ENCODE measurements at places on chromosomes 16 and 17.

DNA sequence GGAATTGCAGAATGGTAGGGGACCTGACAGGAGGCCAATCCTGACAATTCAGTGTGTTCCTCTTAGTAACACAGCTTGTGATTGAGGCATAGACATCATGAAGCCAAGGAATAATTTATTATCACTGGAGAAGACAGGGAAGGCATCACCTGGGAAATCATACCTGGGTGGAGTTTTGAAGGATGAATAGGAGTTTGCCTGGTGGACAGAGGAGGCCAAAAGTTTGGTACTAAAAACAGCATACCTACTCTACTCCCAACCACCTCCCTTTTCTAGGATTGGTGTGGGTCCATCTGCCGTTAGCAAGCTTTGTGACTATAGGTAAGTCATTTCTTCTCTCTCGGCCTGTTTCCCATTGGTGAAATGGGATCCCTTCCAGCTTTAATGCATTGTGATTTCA is 88.0 kb downstream of the RAB11FIP4 start:
- DNase-seq: no peak

- DNase-seq: no peak
Observed at GRCh38 chr16:82185012-82185411, 15.0 kb upstream of the MPHOSPH6 start.

GRCh38 chr16:85344502-85345128 is 232.3 kb upstream of the CIBAR2 start:
- no peak for DNase-seq

- DNase-seq: no peak
Observed at GRCh38 chr16:68539711-68540239, 684 bp downstream of the ZFP90 start.

DNA sequence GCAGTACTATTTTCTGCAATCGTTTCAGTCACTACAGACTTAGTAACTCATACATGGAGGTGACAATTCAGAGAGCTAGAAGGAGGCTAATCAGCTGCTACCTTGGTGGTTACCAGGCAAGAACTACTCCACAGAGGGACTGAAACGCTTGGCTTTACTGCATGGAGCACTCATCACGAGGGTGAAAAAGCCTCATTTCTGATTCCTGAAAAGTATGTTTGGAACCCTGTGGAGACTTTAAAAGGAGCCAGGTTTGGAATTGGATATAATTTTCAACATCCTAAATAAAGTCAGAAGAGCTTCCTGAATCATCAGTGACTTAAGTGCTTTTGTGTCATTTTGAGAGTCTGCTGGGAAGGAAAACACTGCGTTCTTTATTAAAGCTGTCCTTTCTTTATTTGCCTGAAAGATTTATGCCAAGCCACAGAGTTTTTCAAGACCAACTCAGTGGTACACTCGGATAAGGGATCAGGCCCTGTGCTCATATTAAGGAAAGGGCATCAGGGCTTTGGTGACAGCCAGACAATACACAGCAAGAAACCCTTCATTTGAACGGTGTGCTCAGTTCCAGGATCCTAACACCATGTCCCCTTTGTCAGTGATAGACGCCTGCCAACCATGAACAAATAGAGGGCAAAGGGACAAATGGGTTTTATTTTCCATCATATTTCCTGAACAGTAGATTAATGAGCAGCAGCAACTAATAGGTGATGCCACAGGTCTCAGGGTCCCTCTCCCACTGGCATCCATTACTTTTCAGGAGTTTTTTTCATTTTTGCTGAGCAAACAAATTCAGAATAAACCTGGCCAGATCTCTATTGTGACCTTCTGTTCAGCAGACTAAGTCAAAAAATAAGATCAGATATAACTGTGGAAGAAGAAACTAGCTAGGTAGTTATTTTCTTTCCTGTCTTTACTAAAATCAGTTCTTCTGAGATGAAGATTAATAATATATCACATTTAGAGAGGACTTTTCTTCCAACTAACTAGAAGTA is 80.5 kb upstream of the CLEC18B start:
- DNase-seq: no peak

- DNase-seq: no peak
Observed at GRCh38 chr16:71480956-71481355, 8.2 kb downstream of the ZNF19 start.

- DNase-seq: no peak
Observed at GRCh38 chr17:34852614-34853013, 108.6 kb downstream of the CCT6B start.

DNA sequence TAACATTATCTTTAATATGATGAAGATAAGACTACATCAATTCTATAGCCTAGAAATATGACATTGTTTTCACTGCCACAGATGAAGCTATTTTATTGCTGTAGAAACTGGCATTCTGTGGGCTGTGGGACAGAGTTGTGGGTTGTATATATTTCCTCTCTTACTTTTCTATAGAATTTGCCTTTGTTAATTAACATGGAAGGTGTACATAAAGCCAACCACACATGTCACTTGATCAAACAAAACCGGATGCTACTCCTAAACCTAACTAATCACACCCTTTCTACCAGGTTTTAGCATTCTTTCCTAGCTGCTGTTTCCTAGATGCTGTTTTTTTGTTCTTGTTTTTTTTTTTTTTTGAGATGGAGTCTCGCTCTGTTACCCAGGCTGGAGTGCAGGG is 81.2 kb upstream of the ATP2A3 start:
- no peak for DNase-seq

DNA sequence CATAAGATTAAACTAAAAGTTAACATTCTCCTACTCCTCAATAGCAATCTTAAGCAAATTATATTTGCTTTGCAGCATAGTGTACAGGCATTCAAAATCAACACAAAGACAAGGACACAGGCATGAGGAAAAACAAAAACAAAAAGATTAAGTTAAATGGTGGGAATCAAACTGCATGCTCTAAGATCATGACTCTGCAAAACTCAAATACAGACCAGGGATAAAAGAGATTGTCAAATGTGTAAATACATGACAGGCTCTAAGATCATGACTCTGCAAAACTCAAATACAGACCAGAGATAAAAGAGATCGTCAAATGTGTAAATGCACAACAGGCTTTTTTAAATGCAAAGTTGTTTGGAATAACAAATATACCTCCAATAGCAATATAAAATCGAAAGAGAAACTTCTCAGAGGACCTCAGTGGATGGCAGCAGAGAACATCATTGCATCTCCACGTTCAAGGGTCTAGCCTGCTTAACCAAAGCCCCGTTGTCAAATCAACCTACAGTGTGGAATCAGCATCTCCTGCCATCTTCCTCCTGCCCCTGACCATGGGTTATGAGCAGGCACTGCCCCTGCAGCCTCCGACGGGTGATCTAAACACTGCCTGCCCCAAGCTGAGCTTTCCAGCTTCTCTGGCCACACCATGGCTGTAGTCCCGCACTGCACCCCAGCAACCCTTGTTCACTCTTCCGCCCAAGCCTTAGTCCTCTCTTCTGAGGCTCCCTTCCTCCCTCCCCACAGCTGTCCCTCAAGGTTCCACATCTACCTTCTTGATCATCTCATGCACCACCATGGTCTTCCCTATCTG is 446.1 kb downstream of the SOX9 start:
- no peak for DNase-seq

DNA sequence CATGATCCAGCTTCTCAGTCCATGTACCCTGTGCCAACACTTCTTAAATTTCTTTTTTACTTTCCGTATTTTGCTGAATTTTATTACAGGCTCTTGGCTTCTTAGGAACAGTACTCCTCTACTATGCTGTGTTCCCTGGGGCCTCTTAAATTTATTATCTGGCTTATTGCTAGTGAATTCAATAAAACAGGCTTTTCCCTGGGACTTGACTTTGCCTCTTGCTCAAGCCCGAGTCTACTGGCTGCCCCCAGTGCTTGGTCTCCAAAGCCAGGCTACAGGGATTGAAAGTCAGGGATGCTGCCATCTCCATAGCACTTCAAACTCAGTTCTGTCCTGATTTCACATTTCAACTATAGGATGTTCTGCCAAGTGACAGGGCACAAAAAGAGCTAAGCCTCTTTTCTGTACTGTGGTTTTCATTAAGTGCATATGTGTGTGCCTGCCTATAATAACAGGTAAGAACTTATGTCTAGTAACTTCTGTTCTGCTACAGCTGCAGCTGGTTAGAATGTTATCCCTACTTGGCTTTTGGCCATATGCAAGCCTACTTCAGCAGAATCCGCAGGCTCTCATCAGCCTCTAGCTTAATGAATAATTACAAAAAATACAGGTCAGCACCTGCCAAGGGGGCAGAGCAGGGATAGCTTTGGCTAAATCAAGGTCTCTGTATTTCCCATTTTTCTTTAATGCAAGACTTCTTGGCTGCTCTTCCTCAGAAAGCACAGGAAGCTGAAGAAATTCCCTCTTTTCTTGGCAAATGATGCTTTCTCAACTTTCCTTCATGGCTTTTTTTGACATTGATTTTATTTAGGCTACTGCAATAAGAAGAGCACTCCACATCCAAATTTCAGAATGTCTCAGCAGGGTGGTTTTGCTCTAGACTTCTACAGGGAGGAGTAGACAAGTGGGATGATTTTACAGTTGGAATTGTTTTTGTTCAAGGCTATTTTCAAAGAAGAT is 8.2 kb downstream of the FAM20A start:
- DNase-seq: no peak

DNA sequence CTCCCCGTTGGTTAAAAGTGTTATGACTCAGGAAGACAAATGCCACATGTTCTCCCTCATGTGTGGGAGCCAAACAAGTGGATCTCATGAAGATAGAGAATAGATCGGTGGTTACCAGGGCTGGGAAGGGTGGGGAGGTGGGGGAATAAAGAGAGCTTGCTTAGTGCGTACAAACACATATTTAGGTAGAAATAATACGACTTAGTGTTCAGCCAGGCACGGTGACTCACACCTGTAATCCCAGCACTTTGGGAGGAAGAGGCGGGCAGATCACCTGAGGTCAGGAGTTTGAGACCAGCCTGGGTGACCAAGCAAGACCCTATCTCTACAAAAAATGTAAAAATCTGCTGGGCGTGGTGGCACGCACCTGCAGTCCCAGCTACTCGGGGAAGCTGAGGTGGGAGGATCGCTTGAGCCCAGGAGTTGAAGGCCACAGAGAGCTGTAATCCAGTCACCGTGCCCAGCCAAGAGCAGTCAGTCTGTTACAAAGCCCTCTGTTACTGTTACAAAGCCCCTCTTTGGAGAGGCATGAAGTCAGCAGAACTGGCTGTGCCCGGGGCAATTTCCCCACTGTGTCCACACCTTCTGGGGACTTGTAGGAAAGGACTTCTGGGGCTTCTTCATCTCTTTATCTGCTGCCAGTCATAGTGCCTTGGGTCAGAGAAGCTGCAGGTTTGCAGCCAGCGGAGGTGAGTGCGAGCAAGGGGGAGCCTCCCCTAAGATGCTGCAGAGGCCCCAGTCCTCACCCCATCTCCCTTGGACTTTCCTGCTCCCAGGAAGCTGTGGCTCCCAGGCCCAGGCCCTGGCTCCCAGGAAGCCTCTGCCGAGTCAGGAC is 4.3 kb upstream of the ALDH3A1 start:
- DNase-seq: no peak

DNA sequence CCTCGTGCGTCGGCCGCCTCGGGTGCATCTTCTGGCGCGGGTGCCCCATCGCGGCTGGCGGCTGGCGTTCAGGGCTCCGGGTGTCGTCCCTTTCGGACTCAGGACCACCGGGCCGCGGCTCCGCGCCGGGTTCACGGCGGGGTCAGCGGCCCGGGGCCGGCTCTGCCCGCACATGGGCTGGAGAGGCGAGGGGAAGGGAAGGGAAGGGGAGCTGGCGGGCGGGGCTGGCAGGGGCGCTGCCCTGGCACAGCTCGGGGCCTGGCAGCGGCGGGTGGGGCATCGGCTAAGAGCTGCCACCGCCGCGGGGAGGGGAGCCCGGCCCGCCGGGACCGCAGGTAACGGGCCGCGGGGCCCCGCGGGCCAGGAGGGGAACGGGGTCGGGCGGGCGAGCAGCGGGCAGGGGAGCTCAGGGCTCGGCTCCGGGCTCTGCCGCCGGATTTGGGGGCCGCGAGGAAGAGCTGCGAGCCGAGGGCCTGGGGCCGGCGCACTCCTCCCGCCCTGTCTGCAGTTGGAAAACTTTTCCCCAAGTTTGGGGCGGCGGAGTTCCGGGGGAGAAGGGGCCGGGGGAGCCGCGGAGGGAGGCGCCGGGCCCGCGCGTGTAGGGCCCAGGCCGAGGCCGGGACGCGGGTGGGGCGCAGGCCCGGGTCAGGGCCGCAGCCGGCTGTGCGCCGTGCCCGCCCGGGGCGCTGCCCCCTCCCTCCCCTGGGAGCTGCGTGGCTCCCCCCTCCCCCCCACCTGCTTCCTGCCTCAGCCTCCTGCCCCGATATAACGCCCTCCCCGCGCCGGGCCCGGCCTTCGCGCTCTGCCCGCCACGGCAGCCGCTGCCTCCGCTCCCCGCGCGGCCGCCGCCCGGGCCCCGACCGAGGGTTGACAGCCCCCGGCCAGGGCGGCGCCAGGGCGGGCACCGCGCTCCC is 646 bp downstream of the HIC1 start:
- no peak for DNase-seq

- no peak for DNase-seq
Observed at GRCh38 chr16:54538276-54538675, 251.7 kb upstream of the IRX3 start.

DNA sequence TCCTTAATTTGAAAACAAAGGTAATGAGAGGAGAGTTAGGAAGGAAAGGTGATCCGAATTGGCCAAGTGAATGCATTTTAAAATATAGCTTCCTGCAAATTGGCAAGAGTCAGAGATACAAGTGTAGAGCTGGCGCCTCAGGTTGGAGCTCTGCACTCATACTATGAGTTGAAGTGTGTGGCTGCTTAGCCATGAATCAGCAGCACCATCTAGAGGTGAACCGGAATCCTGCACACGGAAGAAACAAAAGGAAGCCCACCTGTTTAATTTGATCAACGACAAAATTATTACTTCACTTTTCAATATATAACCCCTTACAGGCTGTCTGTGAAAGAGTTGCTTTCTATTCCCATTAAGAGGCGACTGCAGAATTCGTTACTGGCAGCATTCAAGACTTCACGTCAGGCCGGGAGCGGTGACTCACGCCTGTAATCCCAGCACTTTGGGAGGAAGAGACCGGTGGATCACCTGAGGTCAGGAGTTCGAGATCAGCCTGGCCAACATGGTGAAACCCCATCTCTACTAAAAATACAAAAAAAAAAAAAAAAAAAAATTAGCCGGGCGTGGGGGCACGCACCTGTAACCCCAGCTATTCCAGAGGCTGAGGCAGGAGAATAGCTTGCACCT is 1253.7 kb upstream of the CDH8 start:
- no peak for DNase-seq

- DNase-seq: no peak
Observed at GRCh38 chr16:86343796-86344585, 166.3 kb upstream of the FOXF1 start.

- no peak for DNase-seq
Observed at GRCh38 chr17:68641276-68642117, 40.3 kb upstream of the FAM20A start.

GRCh38 chr16:75025761-75026160 is 26.9 kb downstream of the ZNRF1 start:
- no peak for DNase-seq

GRCh38 chr16:70582280-70582978 is 58.8 kb downstream of the SF3B3 start:
- DNase-seq: no peak

DNA sequence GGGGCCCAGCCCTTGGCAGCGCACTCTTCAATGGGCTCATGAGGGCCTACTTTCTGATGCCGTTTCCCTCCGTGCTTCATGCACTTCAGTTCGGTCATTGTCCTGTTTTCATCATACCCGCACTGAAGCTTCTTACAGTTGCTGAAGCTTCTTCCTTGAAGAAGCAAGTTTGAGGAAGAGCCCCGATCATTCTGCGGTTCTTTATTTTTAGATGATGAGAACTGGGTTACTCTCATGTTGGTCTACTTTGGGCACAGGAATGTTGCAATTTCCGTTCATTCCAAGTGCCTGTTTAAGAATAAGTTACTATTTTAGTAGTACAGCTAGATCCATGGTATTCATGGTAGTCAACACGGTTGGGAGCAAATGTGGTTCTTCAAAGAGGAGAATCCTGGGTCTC is 587.7 kb upstream of the HSBP1 start:
- DNase-seq: no peak

All from activated CD4-positive, alpha-beta T cell treated with anti-CD3 and anti-CD28 coated beads, Interleukin-2, amount 50 U/mL, for 24 hours (primary cell).